HT1080 (cell line): ENCODE measurements at places on chromosomes 7 and 10. TPM values are rescaled to one million over a fixed set of nuclear protein-coding genes. Genes with fewer than 3 reads are reported as not detected.

GRCh38 chr10:5416981-5417380 lies 4.6 kb downstream of the NET1 start:
- DNase-seq: no peak

The ADAM22 gene
- 5.9 and 7.0 TPM in 2 replicates for total RNA-seq

The PLA2G12B gene
- total RNA-seq: not detected in 2 replicates

The MMRN2 gene
- total RNA-seq: 1.9 and 2.6 TPM in 2 replicates

GRCh38 chr10:111076682-111077478 lies at the start of gene ADRA2A:
Gene ADRA2A, plus strand, starts transcription at chr10:111077029. Its CDS starts 968 bp downstream, at chr10:111077997.
- DNase-seq: peak; percentile 52

GRCh38 chr7:295155-296154 lies 5.5 kb downstream of the FOXL3 start:
- no peak for DNase-seq

GRCh38 chr7:110569486-110570205 lies 521.3 kb upstream of the LRRN3 start:
- DNase-seq: no peak

DNA sequence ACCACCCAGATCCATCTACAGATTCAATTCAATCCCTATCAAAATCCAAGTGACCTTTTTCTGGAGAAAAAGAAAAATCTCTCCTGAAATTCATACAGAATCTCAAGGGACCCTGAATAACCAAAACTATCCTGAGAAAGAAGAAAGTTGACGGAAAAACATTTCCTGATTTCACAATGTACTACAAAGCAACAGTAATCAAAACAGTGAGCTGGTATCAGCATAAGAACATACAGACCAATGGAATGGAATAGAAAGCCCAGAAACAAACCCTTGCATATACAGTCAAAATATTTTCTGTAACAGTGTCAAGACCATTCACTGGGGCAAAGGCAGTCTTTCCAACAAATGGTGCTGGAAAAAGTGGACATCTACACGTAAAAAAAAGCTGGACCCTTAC lies 89.9 kb downstream of the JMJD1C start:
- no peak for DNase-seq

DNA sequence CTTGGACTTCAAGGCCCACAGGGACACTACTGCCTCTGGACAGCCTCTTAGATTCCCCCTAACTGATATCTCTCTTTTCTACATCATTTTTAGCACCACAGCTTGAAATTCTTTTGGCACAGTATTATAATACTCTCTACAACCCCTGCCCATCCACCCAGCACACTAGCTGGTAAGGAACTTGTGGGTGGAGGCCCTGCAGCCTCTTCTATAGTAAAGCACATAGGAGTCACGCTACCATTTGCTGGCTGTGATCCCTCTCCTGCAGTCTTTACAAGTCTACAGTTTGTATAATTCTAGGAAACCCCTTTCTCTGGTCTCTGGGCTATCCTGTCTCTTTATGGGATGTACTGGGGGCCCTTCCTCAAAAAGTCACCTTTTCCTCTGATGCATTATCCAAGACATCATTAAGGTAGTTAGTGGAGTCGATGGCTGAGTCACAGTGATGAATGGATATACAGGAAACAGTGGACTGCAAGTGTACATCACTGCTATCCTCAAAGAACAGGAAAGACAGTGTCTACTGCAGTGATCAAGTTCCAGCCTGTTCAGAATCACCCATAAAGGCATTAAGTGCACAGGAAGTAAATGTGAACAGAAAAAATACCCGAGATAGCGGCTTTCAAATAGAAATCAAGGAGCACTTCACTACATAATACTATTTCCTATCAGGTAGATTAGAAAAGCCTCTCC lies 54.4 kb downstream of the STK17A start:
- peak; percentile 87 for DNase-seq

The BTBD16 gene
- total RNA-seq: not detected in 2 replicates

GRCh38 chr10:109926061-109926745 lies 2.9 kb upstream of the XPNPEP1 start:
- DNase-seq: no peak

- DNase-seq: no peak
Observed at GRCh38 chr7:25134358-25135010, 9.4 kb upstream of the CYCS start.

The AKR1C8 gene
- not detected in 2 replicates for total RNA-seq

The HMX2 gene
- total RNA-seq: 0.06 TPM in 1 of 2 replicates, not detected in the other

- no peak for DNase-seq
Observed at GRCh38 chr7:70344726-70345125, 746.5 kb downstream of the AUTS2 start.

The CTAGE6 gene
- not detected in 2 replicates for total RNA-seq

The PHF14 gene
- total RNA-seq: 29.4 and 30.7 TPM in 2 replicates

DNA sequence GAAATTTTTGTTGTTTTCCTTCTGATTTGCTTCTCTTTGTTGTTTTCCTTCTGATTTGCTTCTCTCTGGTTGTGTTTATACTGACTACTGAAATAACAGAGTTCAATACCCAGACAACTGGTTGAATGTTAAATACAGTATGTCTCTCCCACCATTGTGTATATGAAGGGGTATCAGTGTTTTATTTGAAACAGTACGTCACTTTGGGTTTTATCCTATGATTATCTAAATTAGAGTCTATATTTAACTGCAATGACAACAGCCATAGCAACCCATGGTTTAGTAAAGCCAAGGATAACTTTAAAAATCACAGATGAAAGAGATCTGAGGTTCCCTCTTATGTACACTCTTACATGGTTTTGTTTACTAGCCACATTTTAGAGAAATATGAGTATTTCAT lies 141.3 kb downstream of the GNAT3 start:
- DNase-seq: no peak

GRCh38 chr7:149014309-149014708 lies 14.0 kb downstream of the PDIA4 start:
- no peak for DNase-seq

DNA sequence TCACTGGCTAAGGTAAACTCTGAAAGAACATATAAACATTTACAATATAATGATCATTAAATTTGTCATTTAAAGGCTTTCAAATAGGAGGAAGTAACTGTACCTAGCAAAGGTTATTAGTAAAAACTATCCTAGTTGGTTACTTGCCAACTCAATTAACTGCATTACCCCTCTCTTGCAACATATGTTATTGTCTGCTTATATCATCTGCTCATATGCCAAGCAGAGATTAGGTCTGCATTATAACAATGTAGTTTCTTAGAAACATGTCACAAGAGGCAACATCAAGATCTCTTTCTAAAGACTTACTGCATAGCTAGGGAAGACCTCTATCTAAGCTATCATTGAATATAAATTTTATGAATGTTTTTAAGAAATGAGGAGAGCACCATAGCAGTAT lies 132.5 kb downstream of the RELN start:
- DNase-seq: no peak

- DNase-seq: no peak
Observed at GRCh38 chr7:27138472-27138871, 5.0 kb downstream of the HOXA5 start.

GRCh38 chr7:42272793-42273665 lies 36.0 kb upstream of the GLI3 start:
- DNase-seq: peak; percentile 63

The FFAR4 gene
- not detected in 2 replicates for total RNA-seq

The PALS2 gene
- 16.9 and 23.6 TPM in 2 replicates for total RNA-seq

DNA sequence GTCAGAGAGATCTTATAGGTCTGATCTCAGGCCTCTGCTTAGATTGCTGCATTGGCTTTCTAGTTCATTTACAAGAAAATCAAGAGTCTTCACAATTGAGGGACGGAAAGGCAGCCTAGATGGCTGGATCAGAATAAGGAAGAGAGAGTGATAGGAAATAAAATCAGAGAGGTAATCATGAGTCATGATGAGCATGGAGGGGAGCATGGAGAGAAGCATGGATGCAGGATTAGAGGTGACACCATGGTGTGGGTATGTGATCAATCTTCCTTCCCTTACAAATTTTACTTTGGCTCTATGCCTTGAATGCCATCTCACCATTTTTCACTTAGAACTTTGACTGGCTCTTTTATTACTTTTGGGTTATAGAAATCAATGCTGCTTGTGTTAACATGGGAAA lies 1.4 kb downstream of the BCCIP start:
- DNase-seq: peak; percentile 50

DNA sequence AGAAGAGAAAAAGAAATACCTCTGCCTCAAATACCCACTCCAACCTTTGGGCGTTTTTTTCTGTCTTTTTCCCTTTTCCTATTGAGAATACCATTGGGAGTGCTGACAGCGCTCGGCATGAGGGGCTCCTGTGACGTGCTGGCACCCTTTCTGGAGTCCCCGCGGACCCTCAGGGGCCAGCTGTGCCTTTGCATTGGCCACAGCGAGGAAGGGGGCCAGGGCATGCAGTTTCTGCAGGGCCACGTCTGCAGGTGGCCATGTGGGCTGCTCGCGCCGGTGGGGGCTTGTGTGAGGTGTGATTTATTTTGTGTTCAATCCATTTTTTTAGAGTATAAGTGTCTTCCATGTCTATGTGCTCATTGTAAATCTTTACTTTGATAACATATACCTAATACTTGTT lies 57.4 kb downstream of the INPP5A start:
- DNase-seq: no peak

- no peak for DNase-seq
Observed at GRCh38 chr10:64346389-64346788, 825.2 kb downstream of the REEP3 start.

The VSTM2A gene
- total RNA-seq: not detected in 2 replicates

The ESYT2 gene
- 61.6 and 73.2 TPM in 2 replicates for total RNA-seq

The PDZD7 gene
- total RNA-seq: 0.80 and 1.6 TPM in 2 replicates

The TMEM243 gene
- 33.0 and 34.4 TPM in 2 replicates for total RNA-seq

The SPDYE2B gene
- total RNA-seq: not detected in 2 replicates

The WEE2 gene
- 0.03 TPM in 2 replicates for total RNA-seq

The OPN4 gene
- total RNA-seq: not detected in 2 replicates

- DNase-seq: no peak
Observed at GRCh38 chr7:33919449-33919848, 14.1 kb downstream of the BMPER start.

DNA sequence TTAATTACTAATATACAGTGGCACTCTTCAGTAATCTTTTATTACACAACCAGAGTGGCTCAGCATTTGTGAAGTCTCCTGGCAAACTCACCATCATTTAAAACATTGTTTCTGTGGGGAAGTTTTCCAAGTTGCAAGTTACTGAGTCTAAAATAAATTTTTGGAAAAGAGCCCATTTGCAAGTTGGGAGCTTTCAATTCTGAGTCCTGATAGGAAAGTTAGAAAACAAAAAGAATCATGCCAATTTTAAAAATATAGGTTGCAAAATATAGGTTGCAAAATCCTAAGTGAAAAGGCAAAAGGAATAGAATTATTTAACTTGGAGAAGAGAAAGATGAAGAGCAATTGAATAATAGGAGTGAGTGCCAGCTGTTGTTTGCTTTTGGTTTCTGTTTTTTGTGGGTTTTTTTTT lies 378.8 kb upstream of the C7orf33 start:
- no peak for DNase-seq

DNA sequence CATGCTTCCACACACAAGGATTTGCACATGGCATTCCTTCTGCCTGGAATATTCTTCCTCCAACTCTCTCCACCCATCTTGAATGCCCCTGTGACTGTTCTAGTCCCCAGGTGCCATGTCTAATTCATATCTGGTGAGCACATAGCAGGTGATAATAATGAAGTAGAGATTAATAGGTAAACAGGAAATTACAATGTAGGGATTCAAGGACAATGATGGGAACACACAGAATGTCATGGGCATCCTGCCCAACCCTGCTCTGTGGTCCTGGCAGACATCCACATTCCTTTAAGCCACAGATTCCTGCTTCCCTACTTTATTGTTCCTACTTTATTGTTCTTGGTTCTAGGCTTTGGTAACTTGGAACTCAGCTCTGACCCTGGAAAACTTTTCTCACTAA lies 115.8 kb downstream of the THSD7A start:
- DNase-seq: peak; percentile 82

The CYP2W1 gene
- total RNA-seq: not detected in 2 replicates

DNA sequence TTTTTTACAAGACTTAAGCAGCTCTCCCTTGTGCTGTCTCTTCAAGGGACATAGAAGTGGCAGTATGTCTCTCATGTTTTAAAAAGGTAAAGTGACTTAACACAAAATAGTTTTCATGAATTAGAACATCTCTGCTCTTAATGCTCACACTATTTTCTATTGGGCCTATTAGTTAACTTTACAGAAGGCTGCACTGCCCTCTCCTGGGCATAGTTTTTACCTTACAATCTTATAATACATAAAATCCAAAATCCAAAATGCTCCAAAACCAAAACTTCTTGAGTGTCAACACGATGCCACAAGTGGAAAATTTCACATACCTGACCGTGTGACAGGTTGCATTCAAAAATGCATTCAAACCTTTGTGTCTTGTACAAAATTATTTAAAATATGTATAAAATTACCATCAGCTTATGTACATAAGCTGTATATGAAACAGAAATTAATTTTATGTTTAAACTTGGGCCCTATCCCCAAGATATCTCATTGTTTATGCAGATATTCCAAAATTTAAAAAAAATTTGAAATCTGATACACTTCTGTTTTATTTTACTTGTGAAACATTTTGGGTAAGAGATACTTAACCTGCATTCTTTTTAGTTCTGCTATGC lies 25.8 kb downstream of the TES start:
- DNase-seq: peak; percentile 51

DNA sequence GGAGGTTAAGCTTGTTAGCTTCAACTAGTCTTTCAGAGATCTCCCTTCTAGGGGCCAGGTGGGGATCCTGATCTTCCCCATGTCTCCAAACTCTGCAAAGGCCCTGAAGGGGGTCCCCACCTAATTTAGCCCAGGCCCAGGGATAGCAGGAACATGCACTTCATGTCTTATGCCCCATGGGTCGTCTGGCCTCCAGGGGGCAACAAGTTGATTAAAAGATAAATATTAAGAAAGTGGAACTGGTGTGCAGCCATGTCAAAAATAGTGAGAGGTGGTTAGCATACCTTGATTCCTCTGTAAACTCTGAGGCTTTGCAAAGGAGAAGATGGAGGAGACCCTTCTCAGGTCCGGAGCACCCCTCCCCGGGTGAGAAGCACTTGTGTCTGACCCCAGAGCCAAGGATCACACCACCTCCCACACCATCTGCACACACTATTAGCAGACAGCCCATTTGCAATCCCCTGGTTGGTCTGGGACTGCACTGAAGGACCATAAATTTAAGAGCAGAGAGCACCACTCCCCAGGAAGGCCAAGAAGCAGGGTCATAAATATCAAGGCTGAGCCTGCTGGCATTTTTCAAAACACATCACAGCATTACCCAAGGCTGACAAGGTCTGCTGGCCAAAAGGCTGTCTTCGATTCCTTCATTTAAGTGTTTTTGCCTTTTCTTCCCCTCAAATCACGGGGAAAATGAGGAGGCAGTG lies 44.2 kb upstream of the LRRC18 start:
- no peak for DNase-seq

The TMEM176B gene
- 0.07 TPM in 1 of 2 replicates, not detected in the other for total RNA-seq

- no peak for DNase-seq
Observed at GRCh38 chr7:75595766-75596165, 103.6 kb downstream of the SPDYE5 start.

GRCh38 chr7:128879939-128880746 lies 17.5 kb downstream of the ATP6V1F start:
- DNase-seq: peak; percentile 59

DNA sequence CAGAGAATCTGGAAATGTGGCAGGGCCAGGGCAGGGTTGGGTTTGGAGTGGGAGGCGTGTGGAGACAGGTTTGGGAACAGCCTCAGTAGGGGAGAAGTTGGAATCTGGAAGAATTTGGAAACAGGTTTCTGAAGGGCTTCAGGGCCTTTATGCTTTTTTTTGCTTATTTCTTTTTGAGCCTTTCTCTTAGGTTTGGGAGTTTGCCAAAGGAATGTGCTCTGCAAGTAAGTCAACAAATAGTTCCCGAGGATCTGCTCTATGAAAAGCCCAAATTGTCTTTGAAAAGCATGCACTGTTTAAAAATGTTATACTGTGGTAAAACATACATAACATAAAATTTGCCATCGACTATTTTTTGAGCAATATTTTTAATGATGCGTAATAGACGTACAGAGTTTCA lies 86.7 kb upstream of the ADRB1 start:
- DNase-seq: peak; percentile 21

The CRCP gene
- total RNA-seq: 24.7 and 30.6 TPM in 2 replicates
